ENCODE measurements at places on chromosomes 5 and 9.

DNA sequence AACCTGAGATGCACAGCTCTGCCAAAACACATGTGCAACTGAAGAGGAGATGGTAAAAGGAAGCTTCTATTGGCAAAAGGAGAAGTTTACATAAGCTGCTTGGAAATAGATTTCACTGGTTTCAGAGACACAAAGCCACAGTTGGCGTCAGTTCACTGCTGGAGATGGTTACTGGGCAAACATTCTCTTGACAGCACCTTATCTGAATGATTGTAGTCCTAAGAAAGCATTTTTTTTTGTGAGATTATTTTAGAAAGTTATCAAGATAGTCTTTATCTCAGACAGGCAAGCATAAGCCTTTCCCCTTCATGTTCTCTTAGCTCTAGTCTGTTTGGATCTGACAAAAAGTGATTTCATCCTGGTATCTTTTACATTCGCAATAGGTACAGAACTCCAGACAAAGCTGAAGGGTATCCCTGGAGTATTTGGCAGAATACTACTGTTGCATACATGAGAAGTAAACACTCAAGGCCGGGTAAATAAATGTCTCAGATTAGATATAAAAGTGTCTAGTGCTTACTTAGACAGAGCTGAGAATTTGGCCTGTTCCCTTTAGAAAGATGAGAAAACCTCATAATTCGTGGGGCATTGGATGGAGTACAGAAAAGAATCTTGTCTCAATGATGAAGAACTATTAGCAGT is 1668.0 kb upstream of the NUDT12 start:
- no peak for DNase-seq

GRCh38 chr9:78144663-78145377 is 91.1 kb upstream of the CEP78 start:
- DNase-seq = no peak

DNA sequence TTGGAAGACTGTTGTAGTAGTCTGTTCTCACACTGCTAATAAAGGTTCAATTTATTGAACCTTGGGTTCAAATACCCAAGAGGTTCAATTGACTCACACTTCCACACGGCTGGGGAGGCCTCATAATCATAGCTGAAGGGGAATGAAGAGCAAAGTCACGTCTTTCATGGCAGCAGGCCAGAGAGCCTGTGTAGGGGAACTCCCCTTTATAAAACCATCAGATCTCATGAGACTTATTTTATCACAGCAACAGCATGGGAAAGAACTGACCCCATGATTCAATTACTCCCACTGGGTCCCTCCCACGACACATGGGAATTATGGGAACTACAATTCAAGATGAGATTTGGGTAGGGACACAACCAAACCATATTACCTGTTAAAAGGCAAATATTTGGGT is 268.2 kb downstream of the TMEM167A start:
- DNase-seq = no peak

DNA sequence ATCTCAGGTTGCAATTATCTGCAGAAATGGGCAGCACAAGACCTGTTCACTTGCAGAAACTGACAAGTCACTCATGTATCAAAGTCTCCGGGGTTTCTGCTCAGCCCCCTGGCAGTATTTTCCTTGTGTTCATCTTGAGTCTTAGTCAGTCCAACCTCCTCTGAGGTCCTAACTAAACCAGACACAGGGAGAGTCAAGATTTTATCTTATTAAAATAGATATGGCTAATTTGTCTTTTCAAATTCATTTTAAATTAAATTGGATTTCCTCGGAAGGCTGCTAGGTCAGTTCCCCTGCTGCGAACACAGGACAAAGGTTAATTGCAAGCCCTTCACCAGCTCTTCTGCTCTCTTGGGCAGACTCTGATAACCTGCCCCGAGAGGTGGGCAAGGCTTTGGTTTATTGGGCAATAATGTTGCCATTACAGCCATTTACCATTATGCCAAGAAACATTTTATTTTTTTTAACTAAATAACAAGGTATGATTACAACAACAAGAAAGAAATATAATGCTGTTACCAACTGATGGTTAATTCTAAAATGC is 103.5 kb downstream of the MAPKAP1 start:
- DNase-seq = no peak

DNA sequence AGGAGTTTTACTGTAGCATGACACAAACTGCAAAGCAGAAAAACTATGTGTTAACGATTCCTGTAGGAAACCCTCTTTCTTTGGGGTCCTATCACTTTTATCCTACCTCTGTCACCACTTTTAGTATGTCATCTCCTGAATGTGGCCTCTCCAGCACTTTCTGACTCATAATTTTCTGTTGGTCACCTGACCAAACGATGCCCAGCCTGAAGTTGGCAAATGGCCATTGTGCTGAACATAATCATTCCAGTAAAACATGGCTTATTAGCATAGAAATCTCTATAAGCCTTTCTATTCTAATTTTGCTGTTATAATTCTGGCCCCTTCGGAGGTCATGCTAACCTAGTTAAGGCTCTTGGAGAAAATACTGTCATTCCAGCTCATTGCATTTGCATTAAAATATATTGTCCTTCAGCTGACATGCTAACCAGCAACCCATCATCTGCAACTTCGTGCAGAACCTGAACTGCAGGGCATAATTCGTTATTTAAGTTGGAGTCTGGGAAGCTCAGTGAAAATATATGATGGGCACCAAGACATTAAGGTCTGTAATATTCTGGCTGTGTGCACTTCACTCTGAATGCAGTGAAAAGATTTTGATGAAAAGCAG is 140.3 kb downstream of the NMUR2 start:
- DNase-seq = no peak

DNA sequence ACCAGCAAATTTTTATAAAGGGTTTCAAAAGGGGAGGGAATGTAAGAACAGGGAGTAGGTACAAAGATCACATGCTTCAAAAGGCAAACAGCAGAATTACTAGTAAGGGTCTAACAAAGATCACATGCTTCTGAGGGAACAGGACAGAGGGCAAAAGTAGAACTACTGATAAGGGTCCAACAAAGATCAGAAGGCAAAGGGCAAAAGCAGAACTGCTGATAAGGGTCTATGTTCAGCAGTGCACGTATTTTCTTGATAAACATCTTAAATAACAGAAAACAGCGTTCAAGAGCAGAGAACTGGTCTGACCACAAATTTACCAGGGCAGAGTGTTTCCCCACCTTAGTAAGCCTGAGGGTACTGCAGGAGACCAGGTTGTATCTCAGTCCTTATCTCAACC is 469.5 kb upstream of the PIK3R1 start:
- DNase-seq = no peak

GRCh38 chr5:170131235-170131634 is 25.5 kb downstream of the FOXI1 start:
- no peak for DNase-seq

- DNase-seq = no peak
Measured at GRCh38 chr5:154480847-154481246, 2.8 kb upstream of the HAND1 start.

GRCh38 chr9:125238915-125239446 is 2.2 kb downstream of the HSPA5 start:
- peak; percentile 14 for DNase-seq

- peak; percentile 71 for DNase-seq
Measured at GRCh38 chr9:83041771-83042170, 21.2 kb downstream of the RASEF start.

GRCh38 chr9:124493794-124494479 is 13.3 kb downstream of the NR5A1 start:
- no peak for DNase-seq

- DNase-seq = peak; percentile 73
Measured at GRCh38 chr5:72107131-72107900, at the start of gene MAP1B. TSS of gene MAP1B (plus strand) at chr5:72107475. CDS start at chr5:72107532, 57 bp downstream.

DNA sequence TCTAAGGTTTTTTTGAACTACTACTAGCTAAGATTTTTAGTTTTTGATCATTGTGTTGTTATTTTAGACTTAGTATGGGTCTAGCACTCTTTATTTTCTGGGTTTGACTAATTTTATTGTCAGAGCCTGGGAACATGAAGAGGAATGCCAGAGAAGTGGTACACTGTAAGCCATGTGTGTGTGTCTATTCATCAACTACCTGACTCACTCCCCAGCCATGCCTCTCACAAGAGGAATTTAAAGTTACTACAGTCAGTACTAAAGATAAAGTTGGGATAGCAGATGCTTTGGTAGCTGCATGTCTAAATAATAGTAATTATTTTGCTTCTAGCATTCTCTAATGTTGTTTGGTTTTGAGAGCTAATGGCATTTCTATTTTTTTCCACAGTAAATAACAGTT is 264.8 kb downstream of the CSNK1G3 start:
- peak; percentile 57 for DNase-seq

DNA sequence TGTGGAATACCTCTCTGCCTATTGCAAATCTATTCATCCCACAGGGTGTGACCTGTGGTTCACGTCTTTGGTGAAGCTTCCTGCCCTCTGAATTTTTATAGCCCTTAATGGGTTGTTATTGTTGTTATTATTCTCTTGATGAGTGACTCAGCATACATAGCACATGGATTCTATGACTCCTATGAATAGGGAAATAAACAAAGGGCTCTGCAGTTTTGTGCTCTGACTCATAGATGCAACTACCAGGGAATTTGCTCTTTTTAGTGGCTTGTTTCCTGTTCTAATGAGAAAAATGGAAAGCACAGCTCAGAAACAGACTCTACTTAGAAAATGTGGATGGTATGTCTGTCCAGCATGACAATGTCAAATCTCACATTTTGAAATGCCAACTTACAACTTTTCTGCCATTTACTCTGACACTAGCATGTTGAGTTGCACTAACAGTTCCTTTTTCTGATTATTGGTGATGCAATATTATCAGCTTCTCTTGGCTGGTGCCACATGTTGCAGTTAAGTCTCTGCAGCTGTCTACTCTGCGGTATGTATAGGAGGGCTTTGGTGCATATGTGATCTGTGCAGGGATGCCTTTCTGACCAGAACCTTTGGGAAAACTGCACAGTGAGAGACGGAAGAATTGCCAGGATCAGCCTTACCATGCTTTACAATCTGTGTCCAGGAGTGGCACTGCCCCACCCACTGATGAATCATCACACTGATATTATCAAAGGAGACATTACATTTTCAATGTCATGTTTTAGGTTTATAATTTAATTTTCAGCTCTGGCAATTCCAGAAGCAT is 996.4 kb upstream of the WWC1 start:
- DNase-seq = peak; percentile 96

DNA sequence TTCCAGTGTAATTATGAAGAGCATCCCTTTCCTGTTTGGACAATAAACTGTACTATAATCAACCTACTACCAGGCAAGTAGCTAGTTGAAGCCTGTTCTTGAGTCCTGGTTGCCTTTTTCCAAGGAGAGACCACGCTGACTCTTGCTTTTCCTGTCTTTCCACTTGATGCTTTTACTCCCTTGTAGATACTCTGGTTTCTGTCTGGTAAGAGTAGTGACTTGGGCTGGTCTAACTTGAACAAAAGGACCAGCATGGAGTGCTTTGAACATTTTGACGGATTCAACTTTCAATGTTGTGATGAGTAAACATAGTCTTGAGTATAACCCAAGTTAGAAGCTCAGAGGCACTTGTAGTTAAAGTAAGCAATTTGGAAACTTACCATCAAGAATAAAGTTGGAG is 464.3 kb downstream of the GADD45G start:
- no peak for DNase-seq

Measured in mesenchymal stem cell (in vitro differentiated cells and primary cell).